ENCODE measurements at places on chromosomes 1 and 21. TPM values are rescaled to one million over a fixed set of nuclear protein-coding genes. Genes with fewer than 3 reads are reported as not detected.

FAM72D gene
- 0.15 TPM for total RNA-seq

GRCh38 chr1:17460219-17460618, 20.7 kb upstream of the RCC2 start:
- DNase-seq: no peak

- no peak for DNase-seq
Measured at GRCh38 chr1:46489169-46489637, 433 bp upstream of the DMBX1 start.

DNA sequence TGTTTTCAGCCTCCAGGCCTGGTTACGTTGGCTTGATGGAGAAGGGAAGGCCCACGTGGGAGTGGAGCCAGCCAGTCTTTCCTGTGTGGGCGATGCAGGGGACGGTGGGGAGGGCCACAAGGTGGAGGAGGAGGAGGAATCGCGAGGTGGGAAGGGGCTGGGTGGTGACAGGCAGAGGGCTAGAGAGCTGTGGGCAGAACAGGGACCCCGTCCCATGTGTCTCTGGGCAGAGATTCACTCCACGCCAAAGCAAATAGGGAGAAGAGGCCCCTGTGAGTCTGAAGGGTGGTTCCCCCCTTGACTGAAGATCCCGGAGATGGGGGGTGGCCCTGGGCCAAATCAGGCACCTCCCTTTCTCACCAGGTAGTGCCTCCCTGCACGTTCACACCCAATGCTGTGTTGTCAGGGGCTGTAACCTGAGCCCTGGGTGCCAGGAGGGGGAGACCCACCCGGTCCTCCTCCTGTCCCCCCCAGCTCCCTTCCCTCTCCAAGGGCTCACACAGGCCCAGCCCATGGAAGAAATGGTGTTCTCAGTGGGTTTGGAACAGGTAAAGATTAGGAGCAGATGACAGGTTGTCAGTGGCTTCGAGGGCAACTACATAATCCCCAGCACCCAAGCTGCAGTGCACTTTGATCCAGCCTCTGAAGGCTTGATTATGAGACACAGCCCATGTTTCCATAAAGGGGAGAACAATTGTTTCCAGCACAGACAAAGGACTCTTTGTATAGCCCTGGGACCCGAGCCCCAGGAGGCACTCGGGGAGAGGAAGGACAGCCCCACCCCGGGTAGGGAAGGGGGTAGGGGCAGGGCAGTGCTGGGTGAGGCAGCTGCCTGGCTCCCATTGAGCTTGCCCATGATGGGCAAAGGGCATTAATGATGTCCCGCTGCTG, 37.7 kb upstream of the GPR37L1 start:
- DNase-seq: no peak

ADAMTS5 gene
- total RNA-seq: 12.5 TPM

GRCh38 chr1:36530261-36530660, 47.5 kb upstream of the CSF3R start:
- DNase-seq: no peak

DNA sequence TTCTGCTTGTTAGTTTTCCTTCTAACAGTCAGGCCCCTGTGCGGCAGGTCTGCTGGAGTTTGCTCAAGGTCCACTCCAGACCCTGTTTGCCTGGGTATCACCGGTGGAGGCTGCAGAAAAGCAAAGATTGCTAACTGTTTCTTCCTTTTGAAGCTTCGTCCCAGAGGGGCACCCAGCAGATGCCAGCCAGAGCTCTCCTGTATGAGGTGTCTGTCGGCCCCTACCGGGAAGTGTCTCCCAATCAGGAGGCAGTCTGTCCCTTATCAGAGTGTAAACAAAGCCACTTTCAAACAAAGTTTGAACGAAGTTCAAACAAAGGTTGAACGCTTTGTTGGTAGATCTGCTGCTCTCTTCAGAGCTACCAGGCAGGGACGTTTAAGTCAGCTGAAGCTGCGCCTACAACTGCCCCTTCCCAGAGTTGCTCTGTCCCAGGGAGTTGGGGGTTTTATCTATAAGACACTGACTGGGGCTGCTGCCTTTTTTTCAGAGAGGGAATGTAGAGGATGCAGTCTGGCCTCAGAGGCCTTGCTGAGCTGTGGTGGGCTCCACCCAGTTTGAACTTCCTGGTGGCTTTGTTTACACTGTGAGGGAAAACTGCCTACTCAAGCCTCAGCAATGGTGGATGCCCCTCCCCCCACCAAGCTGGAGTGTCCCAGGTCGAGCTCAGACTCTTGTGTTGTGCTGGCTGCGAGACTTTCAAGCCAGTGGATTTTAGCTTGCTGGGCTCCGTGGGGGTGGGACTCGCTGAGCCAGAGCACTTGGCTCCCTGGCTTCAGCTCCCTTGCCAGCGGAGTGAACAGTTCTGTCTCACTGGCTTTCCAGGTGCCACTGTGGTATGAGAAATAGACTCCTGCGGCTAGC, 401.8 kb downstream of the SRGAP2C start:
- peak; percentile 4 for DNase-seq

CMPK1 gene
- 210 TPM for total RNA-seq

GRCh38 chr1:54695764-54696163, 19.9 kb upstream of the TTC4 start:
- no peak for DNase-seq

DNA sequence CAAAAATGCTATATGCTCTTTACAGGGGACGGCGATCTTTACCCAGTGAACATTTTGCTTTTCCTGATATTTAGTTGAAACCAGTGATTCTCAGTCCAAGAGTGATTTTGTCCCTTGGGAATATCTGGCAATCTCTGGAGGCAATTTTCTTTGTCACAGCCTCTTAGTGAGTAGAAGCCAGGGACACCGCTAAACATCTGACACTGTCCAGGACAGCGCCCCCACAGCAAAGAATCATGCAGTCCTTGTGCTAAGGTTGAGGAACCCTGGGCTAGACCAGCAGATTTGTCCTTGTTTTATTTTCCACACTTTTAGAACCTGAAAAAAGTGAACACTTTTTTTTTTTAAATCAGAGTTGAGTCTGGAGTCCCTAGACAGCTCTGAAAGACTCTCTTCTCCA, 13.1 kb downstream of the EVA1C start:
- no peak for DNase-seq
